ENCODE measurements at places on chromosomes 12 and 14.

DNA sequence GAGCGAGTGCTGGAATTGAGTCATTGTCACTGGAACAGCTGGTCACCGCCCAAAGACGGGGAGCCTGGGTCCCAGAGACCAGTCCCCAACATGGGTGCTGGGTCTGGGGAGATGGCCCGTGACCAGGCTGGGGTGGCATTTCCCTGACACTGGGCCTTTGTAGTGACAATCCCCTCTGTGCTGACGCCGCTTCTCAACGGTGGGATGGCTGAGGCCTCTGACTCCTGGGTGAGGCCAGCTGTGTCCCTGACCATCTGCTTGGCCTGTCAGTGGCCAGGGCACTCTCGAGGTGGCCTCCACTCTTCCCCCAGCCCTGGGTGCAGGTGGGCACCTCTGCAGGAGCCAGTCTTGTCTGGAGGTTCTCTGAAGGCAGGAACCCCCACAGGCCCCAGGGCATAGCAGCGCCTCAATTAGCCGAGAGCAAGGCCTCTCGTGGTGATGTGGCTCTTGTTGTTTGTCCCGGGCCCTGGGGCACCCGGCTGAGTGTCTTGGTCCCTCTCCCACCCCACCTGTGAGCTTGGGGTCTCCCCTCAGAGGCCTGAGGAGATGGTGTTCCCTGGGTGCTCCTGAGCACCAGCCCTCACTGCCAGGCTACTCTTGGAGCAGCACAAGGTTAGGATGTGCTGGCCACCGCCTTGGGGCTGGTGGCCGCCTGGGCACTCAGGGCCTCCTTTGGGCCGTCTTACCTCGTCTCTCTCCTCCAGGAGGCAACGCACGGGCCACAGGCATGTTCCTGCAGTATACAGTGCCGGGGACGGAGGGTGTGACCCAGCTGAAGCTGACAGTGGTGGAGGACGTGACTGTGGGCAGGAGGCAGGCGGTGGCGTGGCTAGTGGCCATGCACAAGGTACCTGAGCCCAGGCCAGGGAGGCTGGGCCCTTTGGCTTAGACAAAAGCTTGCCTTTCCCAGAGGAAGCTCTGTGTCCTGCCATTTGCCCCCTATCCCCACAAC lies 16.6 kb downstream of the ZFYVE21 start:
- DNase-seq, result no peak

DNA sequence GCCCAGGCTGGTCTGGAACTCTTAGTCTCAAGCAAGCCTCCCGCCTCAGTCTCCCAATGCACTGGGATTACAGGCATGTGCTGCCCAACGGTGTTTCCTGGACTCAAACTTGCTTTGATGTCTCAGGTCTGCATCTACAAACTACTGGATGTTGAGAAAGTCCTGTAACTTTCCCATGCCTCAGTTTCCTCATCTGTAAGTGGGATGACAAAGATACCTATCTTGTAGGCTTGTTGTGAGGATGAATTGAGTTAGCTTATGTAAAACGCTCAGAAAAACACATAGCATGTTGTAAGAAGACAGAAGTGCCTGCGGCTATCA lies 63.6 kb upstream of the NUDT4 start:
- DNase-seq, result no peak

DNA sequence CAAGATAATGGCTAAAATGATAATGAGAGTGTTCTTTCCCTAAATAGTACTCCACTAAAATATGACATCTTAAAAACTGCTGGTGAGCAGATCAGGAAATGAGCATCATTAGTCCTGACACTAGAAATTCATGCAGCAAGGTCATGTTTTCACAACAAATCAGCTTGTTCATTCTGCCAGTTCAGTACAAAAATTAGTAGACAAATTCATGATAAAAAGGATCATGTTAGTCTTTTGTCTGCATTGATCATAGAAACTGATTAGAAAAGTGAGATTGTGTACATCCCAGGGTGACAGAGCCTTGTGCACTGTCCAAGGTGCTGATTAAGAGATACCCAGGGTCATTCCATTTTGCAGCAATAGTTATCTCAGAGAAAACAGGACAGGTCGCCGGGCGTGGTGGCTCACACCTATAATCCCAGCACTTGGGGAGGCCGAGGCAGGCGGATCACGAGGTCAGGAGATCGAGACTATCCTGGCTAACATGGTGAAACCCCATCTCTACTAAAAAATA lies 163.6 kb downstream of the RIMBP2 start:
- DNase-seq, result no peak

DNA sequence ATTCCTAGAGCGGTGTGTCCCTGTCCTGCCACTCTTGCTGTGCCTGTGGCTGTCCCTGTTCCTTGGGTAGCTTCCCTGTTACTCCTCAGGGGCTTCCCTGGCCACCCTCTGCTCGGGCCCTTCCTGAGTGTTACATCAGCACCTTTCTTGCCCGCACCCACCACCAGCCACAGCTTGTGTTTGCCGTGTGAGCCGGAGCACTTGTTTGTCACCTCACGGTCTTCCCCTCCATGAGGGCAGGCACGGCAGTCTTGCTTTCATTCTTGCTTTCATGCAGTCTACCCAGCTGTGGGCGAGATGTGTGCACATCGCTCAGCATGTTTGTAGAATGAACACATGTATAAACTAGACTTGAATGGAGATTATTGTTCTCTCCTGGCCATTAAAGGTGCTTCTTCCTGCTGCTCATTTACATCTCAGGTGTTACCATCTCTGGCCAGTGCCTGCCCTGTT lies 42.0 kb downstream of the TRAF3 start:
- DNase-seq, result no peak

DNA sequence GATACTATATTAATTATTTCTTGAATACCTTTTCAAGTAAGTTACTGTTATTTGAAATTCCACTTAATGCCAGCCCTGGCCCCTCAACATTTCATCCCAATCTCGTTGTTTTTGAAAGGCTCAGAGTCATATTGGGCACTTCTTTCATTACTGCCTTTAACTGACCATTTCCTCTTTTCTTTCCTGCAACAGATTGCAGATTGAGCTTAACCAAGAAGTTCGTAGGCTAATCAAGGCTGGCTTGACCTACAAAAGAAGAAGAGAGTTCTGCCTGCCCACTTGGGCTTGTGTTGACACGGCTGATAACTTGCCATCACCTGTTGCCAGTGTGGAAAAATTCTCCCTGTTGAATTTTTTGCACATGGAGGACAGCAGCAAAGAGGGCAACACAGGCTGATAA lies 91.0 kb downstream of the FLRT2 start:
- DNase-seq, result no peak

DNA sequence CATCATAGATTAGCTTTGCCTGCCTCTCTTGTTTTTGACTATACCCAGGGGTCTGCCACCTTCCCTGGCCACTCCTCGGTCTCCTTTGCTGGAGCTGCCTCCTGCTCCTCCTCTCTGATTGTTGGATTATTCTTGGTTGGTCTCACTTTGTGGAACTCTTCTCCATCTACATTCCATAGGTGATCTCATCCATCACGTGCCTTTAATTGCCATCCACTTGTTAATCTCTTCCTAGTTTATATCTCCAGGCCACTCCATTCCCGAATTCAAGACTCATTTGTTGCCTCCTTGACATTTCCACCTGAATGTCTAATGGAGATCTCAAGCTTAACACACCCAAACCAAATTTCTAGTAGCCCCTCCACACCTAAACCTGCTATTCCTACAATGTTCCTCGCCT lies 5.4 kb downstream of the POLR3B start:
- DNase-seq, result no peak

GRCh38 chr14:98501335-98501734 lies 770.7 kb downstream of the BCL11B start:
- DNase-seq, result no peak
